Sigmoid colon (tissue), 7 donors: ENCODE measurements at places on chromosomes 3 and 15. TPM values are rescaled to one million over a fixed set of nuclear protein-coding genes. Genes with fewer than 3 reads are reported as not detected.
A peak's percentile ranks its signal among the peaks of the same experiment; 100 is the strongest.

SLC6A1 gene
- total RNA-seq: 0.28 TPM

DNA sequence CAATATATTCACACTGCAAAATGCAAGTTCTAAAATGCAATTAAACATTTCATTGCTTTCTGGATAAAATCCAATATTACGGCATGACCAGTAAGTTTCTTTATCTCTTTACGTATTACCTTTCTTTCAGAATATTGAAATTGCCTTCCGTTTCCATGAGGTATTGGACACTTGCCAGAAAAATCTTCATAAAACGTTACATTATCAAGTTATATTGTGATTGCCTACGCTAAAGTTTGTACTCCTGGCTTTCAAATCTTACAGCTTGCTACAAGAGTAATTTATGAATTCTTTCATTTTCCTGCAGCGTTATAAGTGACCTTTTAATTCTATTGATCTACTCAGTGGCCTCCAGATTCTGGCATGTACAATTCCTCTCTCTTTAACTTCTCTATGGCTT, 1349.3 kb downstream of the OTOL1 start:
- DNase-seq: no peak

GRCh38 chr3:13420045-13420830, at the start of gene NUP210:
Gene NUP210 (minus strand): TSS chr3:13420322. CDS start chr3:13420226, 96 bp downstream.
- DNase-seq: no peak

GRCh38 chr3:36146404-36146803, 233.9 kb upstream of the STAC start:
- DNase-seq: no peak

GRCh38 chr3:137970914-137971831, 38.8 kb upstream of the CLDN18 start:
- DNase-seq: peak; percentile 78

EXD1 gene
- total RNA-seq: not detected
